ENCODE measurements at places on chromosomes 5 and 9.

DNA sequence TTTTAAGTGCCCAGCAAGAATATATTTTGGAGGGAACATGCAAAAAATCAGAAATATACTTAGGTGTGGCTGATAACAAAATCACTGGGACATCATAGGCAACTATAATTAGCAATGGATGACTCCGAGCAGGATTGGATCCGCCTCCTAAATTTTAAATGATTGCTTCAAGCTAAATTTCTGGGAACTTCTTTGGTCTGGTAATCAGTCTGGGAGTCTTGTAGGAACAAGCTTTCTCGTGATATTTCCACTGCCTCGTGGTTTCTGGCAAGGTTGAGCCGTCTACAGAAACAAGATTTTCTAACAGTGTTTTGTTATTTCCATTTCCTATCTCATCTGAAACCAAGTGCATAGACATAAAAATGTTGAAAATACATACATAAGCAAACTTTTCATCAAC, 232.6 kb downstream of the BNC2 start:
- DNase-seq, result no peak

DNA sequence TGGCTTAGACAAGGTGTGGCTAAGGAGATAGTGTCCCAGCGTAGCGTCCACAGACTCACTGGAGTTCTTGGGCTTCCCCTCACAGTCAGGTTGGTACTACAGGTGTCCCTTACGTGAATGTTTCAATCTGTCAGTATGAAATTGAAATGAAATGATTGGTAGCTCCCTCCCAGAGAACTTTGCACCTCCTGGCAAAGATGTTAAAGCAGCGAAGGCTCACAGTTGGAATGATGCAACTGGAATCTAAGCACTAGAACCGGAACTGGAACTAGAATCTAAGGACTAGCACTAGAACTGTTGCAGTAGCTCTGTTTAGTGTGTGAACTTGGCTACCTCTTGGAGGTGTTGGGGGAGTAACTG, 1.1 kb downstream of the SLC31A1 start:
- no peak for DNase-seq

- DNase-seq, result no peak
These were observed 3.2 kb upstream of the SMIM32 start for GRCh38 chr5:136195971-136196820.

- DNase-seq, result peak; percentile 79
These were observed 1093.9 kb upstream of the CDH6 start for GRCh38 chr5:30099634-30100033.

DNA sequence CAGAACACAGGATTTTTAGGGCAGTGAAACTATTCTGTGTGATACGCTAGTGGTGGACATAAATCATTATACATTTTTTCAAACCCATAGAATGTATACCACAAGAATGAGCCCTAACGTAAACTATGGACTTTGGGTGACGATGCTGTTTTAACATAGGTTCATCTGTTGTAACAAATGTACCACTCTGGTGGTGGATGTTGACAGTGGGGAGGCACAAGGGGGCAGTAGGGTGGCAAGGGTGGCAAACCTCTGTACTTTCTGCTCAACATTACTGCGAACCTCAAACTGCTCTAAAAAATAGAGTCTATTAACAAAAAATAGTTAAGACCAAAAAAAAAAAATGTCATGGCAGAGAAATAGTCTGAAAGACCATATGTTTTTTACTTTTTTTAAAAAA, 9.1 kb upstream of the MVB12B start:
- DNase-seq, result no peak

DNA sequence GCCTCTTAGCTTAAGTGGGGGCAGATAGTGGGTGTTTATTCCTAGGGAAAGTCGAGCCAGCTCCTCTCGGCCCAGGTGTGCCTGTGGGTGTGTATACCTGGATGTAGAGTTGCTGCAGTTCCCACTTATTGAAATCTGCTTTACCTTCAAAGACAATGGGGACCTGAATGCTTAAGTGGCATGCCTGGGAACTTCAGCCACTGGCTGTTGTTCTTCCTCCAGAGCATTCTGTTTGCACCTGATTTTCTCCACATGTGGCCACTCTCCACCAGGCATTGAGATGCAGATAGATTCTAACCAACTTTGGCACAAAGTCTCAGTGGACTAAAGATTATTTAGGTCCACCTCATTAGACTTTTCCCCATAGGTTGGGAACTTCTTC, 186.8 kb downstream of the ZNF462 start:
- DNase-seq, result no peak

DNA sequence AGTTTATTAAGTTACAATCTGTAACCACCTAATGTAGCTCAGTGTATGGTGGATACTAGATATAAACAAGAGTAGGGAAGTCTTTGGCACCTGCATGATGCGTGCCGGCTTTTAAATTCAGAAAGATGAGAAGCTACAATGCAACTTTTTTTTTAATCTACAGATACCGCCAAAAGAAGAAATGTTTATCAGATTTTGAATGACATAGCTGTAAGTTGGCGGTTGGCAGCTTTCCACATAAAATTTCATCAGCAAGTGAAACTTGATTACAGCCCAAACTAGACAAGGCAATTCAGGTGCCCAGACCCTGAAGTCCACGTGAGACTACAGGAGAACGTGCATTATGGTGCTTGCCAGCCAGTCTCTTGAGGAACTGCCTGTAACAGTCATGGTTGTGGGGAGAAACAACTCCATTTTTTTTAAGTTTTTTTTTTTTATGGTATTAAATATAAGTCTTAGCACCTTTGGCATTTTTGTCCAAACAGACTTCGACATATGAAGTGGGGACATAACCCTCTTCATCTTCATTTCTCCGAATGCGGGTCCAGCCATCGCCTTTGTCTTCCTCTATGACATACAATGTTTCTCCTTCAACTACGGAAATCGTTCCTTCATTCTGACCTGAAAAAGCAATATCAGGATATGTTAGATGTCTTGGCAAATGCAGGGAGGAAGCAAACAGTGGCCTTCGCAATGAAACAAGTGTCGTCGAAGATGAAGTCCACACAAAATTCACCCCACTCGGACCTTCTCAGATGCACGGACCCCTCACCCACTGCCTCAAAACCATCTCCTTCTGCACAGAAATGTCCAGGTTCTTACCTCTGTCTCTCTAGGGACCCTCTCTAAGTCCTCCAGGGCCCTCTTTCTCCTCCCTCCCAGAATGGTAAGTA, 60.4 kb downstream of the USP20 start:
- DNase-seq, result no peak

- no peak for DNase-seq
These were observed 154.4 kb downstream of the NPR3 start for GRCh38 chr5:32865475-32865874.

DNA sequence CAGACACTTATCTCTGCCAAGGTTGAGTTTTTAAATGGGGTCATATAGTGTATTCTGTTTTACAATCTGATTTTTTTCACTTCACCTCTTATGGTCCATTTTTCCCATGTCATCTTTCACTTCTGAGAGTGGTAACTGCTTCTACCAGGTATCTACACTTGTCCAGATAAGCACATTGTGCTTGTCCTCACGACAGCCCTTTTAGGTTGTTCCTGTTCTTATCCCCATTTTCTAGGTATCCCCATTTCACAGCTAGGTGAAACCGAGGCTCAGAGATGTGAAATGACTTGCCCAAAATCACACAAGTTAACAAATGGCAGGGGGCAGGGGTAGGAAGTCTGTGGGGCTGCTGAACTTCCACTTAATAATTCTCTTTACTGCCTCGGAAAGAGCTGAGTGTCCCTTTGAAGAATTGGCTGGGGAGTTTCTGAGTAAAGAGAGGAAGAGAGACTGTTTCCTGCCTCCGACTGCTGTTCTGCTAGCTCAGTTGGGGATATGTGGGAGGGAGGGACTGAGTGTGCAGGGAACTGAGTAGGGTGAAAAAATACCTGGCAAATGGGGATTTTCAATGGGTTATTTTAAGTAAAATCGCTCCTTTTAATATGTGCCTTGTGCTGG, 255.4 kb downstream of the GRIA1 start:
- no peak for DNase-seq

DNA sequence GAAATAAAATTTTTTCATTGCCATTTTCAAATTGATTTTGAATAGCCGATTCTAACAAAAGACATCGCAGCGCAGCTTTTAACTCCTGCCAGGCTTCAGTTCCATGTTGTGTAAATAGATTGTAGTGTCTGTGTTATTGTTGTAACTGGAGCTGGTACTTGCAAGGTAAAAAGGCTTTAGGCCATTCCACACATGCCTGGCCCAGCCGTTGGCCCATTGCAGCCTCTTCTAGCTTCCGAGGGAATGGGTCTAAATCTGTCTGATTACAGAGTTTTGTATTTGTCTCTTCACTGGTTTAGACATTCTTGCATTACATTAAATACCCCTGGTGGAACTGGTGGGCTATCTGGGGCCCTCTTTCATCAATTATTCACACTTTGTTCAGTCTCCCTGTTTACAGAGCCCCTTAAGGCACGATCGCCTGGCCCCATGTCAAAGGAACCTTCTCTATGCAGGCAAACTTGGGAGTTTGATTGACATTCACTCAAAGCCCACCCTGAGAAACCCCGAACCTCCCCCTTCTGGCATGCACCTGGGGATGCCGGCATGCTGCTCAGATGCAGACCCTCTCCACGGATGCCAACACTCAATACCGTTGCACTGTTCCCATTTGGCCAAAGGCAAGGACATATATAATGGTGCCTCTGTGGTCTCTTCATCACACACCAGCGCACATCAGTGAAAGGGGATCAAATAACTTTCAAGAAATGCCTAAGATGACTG, 281.7 kb upstream of the IRX2 start:
- DNase-seq, result no peak

- DNase-seq, result no peak
These were observed 49.6 kb downstream of the NSUN2 start for GRCh38 chr5:6583049-6583880.

- DNase-seq, result no peak
These were observed 14.5 kb downstream of the ADAM19 start for GRCh38 chr5:157561110-157561509.

DNA sequence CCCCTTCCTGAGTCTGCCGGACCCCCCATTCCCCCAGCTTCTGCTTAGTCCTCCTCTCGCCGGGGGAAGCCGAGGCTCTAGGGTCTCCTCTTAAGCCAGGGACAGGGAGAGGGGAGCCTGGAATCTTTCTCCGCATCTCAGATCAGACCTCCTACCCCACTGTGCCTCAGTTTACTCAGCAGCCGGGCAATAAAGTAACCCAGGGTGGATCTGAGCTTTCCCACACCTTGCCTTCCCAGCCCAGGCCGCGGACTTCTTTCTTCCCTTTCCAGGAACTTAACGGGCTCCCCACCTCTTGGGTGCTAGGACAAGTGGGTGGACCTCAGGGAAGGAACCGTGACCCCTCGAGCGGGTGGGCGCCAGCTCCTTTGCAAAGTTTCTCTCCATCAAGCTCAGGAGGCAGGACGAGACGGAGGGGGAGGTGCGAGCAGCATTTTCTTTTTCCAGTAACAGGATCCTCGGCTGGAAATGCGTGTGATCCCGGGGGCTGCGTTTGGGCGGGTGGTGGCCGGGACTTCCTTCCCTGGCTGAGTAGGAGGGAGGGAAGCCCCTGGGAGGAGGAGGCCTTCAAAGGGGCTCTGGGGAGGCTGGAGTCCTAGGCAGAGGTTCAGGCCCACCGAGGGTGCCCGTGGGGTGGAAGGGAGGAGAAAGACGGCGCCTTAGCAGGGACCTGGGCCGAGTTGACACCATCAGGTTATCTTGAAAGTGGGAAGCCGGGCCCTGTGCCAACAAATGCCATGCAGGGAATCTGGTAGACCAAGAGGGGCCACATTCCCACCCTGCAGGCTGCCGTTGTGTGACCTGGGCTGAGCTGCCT, 795 bp downstream of the DAB2IP start:
- DNase-seq, result no peak

DNA sequence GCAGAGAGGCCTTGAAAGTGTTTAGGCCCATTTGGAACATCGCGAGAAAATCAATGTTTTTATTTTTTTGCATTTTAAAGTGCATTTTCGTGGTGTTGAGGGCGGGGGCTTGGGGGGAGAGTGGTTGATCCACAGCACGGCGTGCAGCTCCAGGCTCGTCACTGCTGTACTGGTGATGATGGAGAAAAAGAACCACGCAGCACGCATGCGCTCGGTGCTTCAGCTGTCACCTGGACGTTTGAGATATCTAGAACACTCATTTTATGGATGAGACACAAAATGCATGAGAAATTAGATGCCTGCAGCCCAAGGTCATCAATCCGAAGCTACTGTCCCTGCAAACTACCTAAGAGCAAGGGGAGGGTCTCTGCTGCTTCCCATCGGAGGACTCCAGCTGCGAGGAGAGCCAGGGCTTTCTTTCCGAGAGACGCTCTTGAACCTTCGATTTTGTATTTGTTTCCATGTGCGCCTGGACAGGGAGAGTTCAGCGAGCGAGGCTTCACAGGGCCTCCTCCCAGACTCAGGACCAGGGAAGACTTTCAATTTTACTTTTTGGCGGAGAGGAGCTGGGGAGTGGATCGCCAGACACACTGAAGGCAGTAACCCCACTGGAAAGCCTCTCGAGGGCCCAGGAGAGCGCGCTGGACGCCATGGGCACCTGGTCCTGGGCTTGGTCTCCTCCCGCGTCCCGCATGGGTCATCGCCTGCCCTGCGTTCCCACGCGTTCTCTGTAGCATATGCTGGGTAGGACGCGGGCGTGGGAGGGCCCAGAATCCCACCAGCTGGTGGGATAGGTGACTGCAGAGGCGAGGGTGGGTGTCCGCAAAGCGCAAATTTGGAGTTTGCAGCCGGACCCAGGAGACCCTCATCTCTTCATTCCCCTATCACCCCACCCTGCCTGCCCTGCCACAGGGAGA, 2.5 kb downstream of the DMRT2 start:
- no peak for DNase-seq

- DNase-seq, result no peak
These were observed 389.2 kb upstream of the FTMT start for GRCh38 chr5:121462441-121462840.

DNA sequence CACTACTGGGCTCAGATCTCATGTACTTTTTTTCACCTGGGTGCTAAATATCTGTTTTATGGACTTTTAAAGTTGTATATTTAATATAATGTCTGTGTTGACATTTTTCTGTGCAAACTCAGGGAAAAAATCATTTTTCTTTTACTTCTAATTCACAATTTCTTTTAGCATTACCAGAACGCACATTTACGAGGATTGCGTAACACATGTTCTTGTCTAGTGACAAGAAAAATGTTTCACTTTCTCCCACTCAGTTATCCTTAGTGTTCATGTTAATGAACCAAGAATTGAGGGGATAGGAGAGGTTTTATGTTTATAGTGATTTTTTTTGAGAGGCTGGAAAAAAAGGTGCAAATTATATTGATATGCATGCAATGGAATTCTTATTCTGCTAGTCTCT, 86.3 kb upstream of the PJA2 start:
- DNase-seq, result no peak

DNA sequence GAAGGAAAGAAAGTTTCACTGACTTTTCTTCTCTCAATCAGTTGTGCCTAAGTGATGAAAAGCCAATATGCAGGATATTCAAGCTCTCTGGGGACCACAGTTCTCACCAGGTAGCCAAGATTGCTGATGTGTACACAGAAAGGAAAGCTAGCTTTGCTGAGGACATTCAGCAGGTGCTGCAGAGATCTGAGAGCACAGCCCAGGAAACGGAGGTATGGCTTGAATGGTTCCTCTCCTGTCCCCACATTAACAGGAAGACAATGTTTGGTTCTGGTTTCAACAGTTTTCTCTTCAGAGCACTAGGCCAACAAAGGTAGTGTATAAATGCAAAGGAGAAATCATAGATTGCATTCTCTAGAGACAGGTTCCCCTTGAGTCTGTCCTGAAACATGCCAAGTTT, 69.6 kb downstream of the PTPDC1 start:
- no peak for DNase-seq
